ENCODE measurements at places on chromosomes 2 and 18.
A peak's percentile ranks its signal among the peaks of the same experiment; 100 is the strongest.

DNA sequence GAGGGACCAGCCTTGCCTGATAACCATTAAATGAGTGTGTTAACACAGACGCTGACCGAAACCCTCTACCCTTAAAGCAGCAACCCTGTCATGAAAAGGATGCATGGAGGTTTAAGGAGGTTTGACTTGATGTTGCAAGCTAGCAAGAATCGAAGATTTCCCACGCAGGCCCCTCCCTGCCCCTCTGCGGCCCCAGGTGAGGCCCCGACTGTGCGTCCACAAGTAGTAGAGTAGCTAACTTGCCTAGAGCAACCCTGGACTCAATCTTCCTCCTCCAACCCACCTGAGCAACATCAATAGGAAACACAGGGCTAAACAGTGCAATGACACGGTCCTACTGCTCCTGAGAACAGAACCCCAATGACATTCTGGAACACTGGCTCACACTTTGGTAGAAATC is 150.1 kb downstream of the COL4A4 start:
- no peak for DNase-seq

DNA sequence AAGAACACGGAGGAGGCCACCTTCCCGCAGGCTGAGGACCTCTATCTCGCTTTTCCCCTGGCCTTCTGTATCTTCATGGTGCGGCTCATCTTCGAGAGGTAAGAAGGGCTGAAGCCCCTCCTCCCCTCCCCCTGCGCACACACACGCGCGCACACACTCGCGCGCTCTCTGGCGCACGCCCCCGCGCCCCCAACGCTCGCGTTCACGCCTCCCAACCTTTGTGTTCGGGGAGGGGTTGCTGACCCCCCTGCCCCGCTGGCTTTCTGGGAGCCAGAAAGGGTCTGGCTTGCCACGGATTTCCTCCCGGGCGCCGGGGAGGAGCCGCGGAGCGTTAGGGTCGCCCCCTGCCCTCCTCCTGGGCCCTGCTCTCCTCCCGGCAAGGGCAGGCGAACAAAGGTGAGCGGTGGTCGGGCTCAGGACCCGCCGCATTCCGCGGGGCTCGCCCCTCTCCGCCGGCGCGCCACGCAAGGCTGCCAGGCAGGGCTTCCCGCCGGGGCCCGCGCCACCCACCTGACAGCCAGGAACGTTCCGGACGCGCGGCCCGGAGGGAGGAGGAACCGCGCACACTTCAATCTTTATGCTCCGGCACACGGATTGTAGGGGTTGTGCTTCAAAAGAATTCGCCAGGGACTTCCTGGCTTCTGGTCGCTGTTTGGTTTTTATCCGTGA is 583 bp downstream of the CERS6 start:
- peak; percentile 72 for DNase-seq

DNA sequence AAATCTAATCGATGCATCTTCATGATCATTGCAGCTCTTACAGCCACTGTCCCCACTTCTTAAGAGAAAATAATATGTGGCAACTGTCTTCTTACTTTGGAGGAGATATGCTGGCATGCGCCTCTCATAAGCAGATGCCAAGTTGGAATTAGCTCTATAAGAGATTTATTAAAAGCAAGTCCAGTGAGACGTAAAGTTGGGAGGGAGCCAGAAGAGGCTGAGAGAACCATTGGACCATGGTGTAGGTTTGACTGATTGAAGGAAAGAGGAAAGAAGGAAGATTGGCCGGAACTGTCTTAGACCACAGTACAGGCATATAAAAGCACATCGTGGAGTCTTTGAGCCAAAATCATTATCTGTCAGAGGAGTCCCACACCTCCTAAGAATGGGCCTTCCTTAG is 265.7 kb upstream of the ZC3H15 start:
- no peak for DNase-seq

GRCh38 chr2:71556692-71557250 is 103.4 kb downstream of the DYSF start:
- DNase-seq, result no peak

DNA sequence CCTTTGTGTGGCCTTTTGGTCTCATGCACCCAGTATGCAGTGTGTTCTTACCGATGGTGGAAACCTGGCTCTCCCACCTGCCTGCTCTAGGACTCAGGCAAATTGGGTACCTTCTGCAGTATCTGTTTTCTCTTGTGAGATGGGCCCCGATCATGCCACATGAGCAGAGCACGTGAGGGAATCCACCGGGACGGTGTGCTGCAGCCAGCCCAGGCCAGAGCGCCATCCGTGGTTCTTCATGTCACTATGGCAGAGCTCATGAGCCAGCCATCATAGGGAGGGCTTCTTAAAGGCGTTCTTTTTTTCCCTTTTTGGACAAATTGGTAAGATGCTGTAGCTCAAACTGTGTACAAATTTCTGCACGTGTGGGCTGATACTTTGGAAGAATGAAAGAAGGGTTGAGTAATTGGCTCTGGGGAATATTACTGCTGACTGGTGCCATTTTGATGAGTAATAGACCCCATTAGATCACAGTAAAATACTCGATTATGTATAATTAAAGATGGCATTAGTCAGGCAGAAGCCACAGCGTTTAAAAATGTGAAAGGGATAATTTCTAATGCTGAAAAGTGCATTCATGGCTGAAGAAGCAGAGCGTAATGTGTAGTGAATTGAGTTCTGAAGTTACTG is 19.2 kb downstream of the SH3RF3 start:
- DNase-seq, result no peak

DNA sequence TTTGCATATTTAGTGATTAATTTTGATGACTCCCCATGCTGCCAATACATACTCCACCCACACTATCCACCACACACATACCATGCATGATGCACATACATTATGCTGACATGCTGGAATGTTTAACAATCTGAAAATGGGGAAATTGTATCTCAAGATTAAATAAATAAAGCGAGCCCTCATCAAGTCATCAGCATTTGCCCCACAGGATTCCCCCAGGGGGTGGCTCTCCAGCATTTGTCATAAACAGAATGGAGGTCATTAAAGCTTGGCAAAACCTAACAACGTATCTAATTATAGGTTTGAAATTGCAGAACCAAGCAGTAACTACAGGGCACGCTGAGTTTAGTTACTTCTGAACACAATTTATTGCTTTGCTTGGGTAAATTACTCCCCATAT is 141.2 kb upstream of the TACR1 start:
- DNase-seq, result no peak

DNA sequence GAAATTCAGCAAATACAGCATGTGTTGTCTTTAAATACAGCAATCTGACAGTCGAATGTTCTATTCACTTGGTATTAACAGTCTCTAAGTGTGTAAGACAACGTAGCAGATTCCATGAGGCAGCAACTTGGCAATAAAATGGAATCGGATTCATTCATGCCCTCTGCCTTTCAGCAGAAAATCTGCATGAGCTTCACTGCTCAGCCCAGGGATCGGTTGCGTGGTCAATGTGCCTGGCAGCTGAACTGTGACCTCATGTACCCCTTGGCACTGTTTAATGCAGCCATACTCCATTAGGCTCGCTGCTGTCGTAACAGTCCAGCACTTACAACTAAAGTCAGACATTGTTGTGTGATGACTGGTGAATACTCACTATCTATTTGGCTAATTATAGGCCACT is 17.7 kb upstream of the RGPD4 start:
- DNase-seq, result no peak

- DNase-seq, result no peak
Measured at GRCh38 chr18:69948256-69948655, 583 bp upstream of the CD226 start.

GRCh38 chr2:9167718-9168657 is 38.6 kb upstream of the ASAP2 start:
- DNase-seq, result no peak

- no peak for DNase-seq
Measured at GRCh38 chr2:63665846-63666475, 77.2 kb downstream of the MDH1 start.

DNA sequence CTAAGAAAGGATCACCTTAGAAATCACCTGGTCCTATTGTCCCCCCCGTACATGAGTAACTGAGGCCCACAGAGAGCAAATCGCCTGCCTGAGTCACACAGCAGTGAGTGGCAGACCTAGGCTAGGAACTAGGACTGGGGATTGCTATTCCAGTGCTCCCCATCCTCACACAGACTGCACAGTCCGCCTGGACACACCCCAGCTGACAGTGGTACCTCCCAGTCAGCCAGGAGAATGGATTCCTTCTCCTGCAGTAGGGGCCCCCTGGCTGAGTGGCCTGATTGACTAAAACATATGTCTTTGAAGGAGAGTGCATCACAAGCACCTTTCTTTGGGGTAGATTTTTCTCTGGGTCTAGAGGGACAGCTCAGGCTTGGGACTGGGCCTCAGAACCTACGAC is 32.4 kb upstream of the SLC35F6 start:
- DNase-seq, result no peak

- DNase-seq, result no peak
Measured at GRCh38 chr2:3595985-3596384, 1.1 kb downstream of the COLEC11 start.

GRCh38 chr18:58476516-58477256 is 152.2 kb downstream of the ALPK2 start:
- no peak for DNase-seq

GRCh38 chr18:25604894-25605597 is 253.1 kb upstream of the ZNF521 start:
- DNase-seq, result peak; percentile 26

GRCh38 chr18:12883372-12883683 is 709 bp downstream of the PTPN2 start:
- DNase-seq, result no peak

DNA sequence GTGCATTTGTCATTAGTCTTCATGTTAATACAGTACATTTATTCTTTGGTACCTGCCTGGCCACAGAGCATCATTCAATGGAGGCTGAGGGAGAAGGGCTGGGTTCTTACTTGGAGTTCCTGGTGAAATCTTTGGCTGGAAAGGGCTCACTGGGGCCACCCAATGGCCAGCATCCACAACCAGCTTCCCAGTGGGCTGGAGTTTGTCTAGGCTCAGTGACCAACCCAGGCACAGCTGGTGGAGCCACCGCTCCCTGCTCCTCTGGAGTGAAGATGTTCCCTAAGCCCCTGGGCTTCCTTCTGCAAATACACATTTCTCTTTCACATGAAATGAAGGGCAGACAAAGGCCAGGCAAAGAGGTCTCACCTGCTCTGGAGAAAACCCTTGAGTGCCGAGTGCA is 34.4 kb downstream of the EHD3 start:
- no peak for DNase-seq

DNA sequence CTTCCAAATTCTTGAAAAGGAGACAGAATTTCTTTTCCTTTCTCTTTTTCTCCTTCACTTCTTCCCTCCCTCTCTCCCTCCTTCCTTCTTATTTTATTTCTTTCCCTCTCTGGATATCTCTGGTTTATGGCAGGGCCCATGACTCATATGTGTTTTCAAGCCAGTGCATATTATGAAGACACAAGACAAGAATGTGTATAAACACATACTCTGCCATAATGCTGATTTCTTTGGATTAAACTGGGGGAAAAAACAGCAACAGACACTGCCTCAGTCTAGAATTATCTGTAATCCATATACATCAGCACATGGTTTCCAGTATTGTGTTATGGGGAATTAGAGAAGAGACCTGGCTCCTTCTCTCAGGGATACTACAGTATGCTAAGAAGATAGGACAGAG is 82.8 kb upstream of the CPO start:
- no peak for DNase-seq

All from nephron progenitor cell (in vitro differentiated cells).